ENCODE measurements at places on chromosomes 6 and 20. TPM values are rescaled to one million over a fixed set of nuclear protein-coding genes. Genes with fewer than 3 reads are reported as not detected.

DNA sequence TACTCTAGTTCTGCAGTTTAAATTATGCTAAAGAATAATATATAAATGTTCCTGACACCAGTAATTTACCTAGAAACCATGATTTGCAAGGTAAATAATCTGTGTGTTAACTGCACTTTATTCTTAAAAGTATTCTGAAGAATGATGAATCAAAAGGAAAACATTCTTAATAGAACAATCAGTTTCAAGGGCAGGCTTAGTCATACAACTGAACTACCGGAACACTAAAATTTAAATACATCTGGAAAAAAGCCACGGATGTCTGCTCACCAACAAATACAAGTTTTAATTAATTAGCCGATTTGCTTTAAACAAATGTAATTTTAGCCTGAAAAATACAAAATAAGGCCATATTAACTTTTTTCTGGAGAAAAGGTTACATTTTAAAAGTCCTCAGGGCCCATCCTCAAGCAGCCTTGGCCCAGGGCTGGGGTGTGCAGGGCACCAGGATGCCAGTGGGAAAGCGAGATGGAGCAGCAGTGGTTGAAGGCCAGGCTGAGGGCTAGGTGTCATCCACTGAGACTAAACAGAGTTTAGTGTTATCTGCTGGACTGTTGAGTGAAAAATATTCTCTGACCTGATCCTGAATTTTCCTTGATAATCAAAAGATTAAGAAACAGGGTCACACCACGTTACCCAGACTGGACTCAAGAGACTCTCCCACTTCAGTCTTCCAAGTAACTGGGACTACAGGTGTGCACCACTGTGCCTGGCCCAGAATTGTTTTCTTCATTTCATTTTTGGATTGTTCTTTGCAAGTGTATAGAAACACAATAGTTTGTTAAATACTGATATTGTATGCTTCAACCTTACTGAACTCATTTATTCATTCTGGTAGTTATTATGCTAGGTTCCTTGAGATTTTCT lies 88.2 kb upstream of the DST start:
- no peak for DNase-seq

GRCh38 chr20:47821481-47822100 lies 36.3 kb upstream of the SULF2 start:
- no peak for DNase-seq

DNA sequence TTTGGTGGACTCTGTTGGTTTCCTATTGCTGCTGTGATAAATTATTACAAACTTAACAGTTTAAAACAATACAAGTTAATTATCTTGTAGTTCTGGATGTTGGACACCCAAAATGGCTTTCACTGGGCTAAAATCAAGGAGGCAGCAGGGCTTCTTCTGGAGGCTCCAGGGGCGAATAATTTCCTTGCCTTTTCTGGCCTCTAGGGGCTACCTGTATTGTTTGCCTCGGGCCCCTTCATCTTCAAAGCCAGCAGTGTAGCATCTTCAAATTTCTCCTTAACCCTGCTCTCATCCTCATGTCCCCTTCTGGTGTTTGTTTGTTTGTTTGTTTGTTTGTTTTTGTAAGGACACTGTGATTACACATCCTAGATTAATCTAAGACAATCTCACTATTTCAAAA lies 60.5 kb upstream of the ANKEF1 start:
- no peak for DNase-seq

- DNase-seq, result no peak
Observed at GRCh38 chr6:108635505-108636226, 74.9 kb downstream of the FOXO3 start.

GRCh38 chr20:45289942-45290676 lies 16.5 kb upstream of the RBPJL start:
- DNase-seq, result no peak

GRCh38 chr20:45919542-45920399 lies 7.8 kb upstream of the PLTP start:
- DNase-seq, result no peak

GRCh38 chr6:16928387-16928786 lies 167.1 kb upstream of the ATXN1 start:
- no peak for DNase-seq

DNA sequence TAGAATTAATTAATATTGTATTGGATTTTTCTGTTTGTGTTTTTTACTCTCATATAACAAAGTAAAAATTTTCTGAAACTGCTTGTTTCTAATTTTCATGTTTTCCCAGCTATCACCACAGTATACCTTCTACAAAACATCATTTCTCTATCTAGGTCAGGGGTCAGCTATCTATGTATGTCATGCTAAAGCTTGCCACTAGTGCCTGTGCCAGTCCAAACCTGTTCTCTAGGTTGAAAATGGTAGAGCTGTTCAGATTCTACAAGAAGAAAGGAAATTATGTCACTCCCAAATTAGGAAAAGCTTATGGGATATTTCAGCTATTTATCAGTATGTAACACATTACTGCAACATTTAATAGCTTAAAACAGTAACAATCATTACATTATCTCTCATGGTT lies 5.8 kb upstream of the ME1 start:
- no peak for DNase-seq

GRCh38 chr6:125797886-125798444 lies 7.2 kb downstream of the NCOA7 start:
- DNase-seq, result no peak

- DNase-seq, result no peak
Observed at GRCh38 chr6:125945378-125946141, 11.0 kb upstream of the HINT3 start.

DNA sequence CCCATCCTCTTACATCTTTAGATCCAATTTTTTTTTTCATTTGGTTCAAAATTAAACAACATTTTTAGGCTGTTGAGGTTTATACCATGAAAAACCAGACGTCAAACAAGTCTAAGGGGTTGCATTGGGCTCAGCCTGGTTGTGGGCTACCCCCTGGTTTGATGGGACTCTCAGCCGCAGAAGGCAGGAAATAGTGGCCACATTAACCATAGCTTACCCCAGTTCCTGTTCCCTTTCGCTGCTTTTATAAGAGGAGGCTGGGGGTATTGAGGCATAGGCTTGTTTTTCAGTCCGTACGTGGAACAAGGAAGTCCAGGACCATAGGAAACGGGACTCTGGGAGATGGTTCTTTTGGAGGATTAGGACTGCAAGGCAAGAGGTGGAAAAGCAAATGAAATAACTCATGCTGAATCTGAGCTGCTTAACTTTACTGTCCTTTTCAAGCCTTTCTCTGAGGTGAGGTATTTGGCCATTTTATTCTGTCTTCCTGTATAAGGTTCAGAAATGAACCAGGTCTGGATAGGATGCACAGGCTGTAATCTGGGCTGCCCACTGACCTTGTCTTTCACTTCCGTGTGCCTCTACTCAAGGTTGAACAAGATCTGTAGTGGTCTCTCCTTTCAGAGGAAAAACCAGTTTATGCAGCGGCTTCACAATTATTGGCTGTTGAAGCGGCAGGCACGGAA lies 7.7 kb downstream of the BRPF3 start:
- no peak for DNase-seq

GRCh38 chr6:22622351-22622750 lies 53.0 kb downstream of the HDGFL1 start:
- DNase-seq, result no peak

Gene BMP2
- total RNA-seq, result 12.3 TPM

Gene CYP24A1
- not detected for total RNA-seq

Gene TAGAP
- 5.5 TPM for total RNA-seq

Gene CTCFL
- not detected for total RNA-seq

Gene DEFB128
- not detected for total RNA-seq

Gene EFCAB8
- not detected for total RNA-seq

Gene KLHDC3
- 106 TPM for total RNA-seq

Gene TMEM217
- 1.7 TPM for total RNA-seq

Gene L3MBTL1
- 9.8 TPM for total RNA-seq

Gene BFSP1
- total RNA-seq, result 1.1 TPM

All from omental fat pad (tissue), 4 donors.